ENCODE measurements at places on chromosomes 6 and 20. TPM values are rescaled to one million over a fixed set of nuclear protein-coding genes. Genes with fewer than 3 reads are reported as not detected.
A peak's percentile ranks its signal among the peaks of the same experiment; 100 is the strongest.

ZSCAN23 gene
- 5.5 TPM for total RNA-seq

DNA sequence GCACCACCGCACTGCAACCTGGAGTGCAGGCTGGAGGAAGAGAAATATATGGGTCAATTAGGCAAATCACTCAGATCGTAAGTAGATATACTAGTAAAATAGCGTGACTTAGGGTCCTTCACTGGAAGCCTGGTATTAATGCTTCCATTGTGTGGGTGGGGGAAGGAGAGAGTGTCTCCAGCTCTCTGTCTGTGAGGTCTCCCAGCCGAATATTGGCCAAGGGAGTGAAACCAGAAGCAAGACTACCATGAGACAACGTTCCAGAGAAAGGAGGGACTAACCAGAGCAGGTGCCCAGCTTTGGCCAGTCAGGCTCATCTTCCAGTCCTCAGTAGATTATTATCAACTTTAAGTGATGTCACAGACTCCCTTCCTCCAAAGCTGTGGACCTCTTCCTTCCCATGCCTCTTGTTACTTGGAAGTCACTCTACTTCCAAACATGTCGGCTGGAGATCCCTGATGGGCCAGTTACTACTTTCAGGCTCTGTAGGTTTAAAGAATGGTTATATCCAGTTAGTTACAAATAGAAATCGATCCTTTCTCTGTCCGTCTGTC lies 28.8 kb downstream of the MTHFD1L start:
- DNase-seq: peak; percentile 40

DYNLRB1 gene
- 67.9 TPM for total RNA-seq

XKR7 gene
- total RNA-seq: 0.04 TPM

TCP11 gene
- 0.44 TPM for total RNA-seq

CNBD2 gene
- total RNA-seq: 5.5 TPM

CLVS2 gene
- total RNA-seq: 0.53 TPM

- DNase-seq: peak; percentile 64
These were observed 117.5 kb upstream of the SAMD5 start for GRCh38 chr6:147390909-147391536.

GPSM3 gene
- 4.3 TPM for total RNA-seq

GHRH gene
- not detected for total RNA-seq

DNA sequence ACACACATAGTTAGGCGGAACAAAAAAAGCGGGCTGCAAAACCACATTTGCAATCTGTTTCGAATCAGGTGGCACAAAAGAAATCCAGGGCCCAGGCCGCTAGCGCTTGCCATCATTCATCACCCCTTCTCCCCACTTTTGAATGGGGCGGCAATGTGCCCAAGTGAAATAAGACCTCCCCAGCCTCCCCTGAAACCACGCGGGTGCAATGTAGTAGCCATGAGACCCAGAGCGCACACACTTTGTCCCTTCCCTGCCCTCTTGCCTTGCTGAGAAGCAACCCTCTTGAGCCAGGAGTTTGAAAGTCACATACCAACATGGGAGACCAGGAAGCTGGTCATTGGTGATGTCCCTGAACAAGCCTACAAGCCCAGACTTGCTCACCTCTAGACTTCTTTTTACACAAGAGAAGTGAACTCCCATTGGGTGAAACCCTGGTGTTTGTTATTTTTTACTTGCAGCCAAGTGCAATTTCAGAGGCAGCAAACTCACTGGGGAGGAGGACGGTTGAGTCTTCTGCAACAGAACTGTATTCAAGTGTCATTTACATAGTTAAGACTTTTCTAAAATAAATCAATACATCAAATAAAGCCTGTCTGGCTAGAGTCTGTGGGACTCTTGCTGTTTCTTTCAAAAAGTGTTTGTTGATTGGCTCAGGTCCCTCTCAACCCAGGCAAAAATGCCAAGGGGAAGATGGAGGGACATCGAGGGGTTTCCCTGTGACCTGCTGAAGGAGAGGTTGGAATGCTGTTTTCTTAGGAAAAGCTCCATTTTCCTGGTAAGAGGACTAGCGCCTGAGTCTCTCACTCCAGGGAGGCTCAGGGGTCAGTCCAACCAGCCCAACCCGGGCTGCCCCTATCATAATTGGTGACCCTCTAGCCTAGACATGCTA lies 138.1 kb upstream of the PTPN1 start:
- no peak for DNase-seq

- DNase-seq: no peak
These were observed 135.6 kb downstream of the EYA4 start for GRCh38 chr6:133376743-133377142.

- no peak for DNase-seq
These were observed 31.0 kb downstream of the SUN5 start for GRCh38 chr20:32973077-32973717.

CST5 gene
- total RNA-seq: not detected

ULBP2 gene
- 0.27 TPM for total RNA-seq

IL17F gene
- total RNA-seq: not detected

DNA sequence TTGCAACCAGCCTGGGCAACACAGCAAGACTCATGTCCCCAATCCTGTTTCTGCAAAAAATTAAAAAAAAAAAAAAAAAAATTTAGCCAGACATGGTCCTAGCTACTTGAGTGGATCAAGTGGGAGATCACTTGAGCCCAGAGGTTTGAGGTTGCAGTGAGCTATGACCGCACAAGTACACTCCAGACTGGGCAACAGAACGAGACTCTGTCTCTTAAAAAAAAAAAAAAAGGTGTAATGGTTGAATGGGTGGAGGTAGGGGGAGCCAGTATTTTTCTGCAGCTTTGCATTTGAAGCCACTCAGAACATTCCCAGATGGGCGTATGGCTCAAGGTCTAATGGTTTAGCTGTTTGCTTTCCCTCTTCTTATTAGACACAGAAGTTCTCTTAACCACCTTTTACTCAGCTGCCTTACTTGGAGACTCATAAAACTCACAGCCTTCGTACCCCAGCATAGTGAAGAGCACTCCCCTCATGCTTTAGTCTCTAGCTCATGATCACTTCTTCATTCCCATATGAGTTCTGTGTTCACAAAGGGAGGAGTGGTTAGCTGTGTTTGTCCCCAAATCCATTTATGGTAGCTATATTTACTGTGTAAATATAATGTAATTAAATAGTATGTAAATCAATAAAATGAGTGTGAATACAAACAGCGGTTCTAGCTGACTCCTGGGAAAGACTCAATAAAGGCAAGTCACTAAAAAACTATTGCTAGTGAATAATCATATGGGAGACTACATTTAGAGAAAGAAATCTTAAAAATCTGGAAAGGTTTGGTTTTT lies 9.0 kb downstream of the FKBP1A start:
- no peak for DNase-seq

- no peak for DNase-seq
These were observed 550.3 kb upstream of the JARID2 start for GRCh38 chr6:14695579-14695978.

PDE10A gene
- 9.0 TPM for total RNA-seq

DNA sequence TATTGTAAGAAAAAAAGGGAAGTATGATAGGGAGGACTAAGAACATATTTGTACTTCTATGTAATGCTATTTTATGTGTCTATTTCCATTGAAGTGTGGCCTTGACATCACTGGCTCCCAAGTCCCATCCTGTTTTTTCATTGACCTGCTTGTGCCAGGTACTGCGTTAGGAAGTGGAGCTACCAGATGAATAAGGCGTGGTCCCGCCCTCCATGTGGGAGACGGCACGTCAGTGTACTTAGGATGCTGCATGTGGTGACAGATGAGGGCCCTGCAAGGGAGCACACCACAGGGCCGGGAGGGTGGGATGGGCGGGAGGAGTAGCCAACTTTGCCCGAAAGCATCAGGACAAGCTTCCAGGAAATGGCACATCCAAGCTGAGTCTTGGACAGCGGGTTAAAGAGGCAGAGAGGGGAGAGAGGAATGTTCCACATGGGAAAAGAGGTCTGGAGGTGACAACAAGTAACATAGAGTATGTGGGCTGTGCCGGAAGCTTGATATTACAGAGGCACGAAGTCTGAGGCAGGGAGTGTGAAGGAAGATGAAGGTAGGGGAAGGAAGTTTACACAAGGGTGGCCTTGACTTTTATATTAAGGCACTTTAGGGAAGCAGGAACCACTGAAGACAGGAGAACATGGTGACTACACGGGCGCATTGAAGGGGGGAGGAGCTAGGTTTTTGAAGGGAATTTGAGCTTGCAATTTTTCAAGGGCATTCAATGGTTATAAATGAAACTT lies 140.6 kb downstream of the MTHFD1L start:
- DNase-seq: no peak

Data from muscle of leg (tissue), 16 donors.